A549 treated with Hydrocortisone at 1 μM for 4 hours (cell line): ENCODE measurements at places on chromosomes 6 and 20. TPM values are rescaled to one million over a fixed set of nuclear protein-coding genes. Genes with fewer than 3 reads are reported as not detected.

Gene SIM1
- not detected in 5 replicates for total RNA-seq

Gene PPP1R3D
- total RNA-seq = 1.9 to 3.0 TPM (median 2.3 TPM) in 5 replicates

Gene CLDN20
- not detected in 5 replicates for total RNA-seq

Gene HLA-DMA
- 3.2 to 3.9 TPM (median 3.3 TPM) in 5 replicates for total RNA-seq

Gene VPS16
- total RNA-seq = 27.3 to 34.0 TPM (median 32.0 TPM) in 5 replicates

Gene DNMT3B
- 3.1 to 4.3 TPM (median 4.2 TPM) in 5 replicates for total RNA-seq

Gene CCR6
- total RNA-seq = 0.09 TPM in 1 of 5 replicates, not detected in the others

Gene RIPOR2
- 0.37 to 0.73 TPM (median 0.43 TPM) in 5 replicates for total RNA-seq

Gene TBXT
- 0.21 TPM in 1 of 5 replicates, not detected in the others for total RNA-seq

Gene TMEM74B
- 2.5 to 4.5 TPM (median 3.4 TPM) in 5 replicates for total RNA-seq

Gene HLA-DOB
- total RNA-seq = 0.10 to 0.21 TPM (median 0.15 TPM) in 5 replicates

Gene LINC00237
- total RNA-seq = not detected in 5 replicates

Gene SLCO4A1
- total RNA-seq = 11.4 to 13.4 TPM (median 12.6 TPM) in 5 replicates

Gene PRR18
- 0.06 to 0.30 TPM (median 0.15 TPM) in 5 replicates for total RNA-seq

Gene GSTA3
- not detected in 5 replicates for total RNA-seq

Gene SPO11
- not detected in 5 replicates for total RNA-seq

Gene TNF
- 0.08 to 0.12 TPM in 2 of 5 replicates, not detected in the others for total RNA-seq

Gene GNRH2
- 0.16 to 0.34 TPM (median 0.27 TPM) in 4 of 5 replicates, not detected in the other for total RNA-seq

Gene TMEM217
- 0.41 to 0.82 TPM (median 0.64 TPM) in 5 replicates for total RNA-seq

Gene ANGPT4
- 0.02 to 0.05 TPM (median 0.03 TPM) in 5 replicates for total RNA-seq

Gene MRPS18B
- 70.3 to 111 TPM (median 75.3 TPM) in 5 replicates for total RNA-seq

Gene TBX18
- 19.2 to 23.9 TPM (median 22.1 TPM) in 5 replicates for total RNA-seq

Gene SYCP2L
- 1.3 to 4.0 TPM (median 2.4 TPM) in 5 replicates for total RNA-seq

Gene MYCT1
- 0.02 to 0.07 TPM in 2 of 5 replicates, not detected in the others for total RNA-seq

Gene MYLIP
- 2.4 to 2.8 TPM (median 2.5 TPM) in 5 replicates for total RNA-seq

Gene SYNE1
- total RNA-seq = 17.3 to 23.6 TPM (median 18.7 TPM) in 5 replicates

Gene WFDC10A
- total RNA-seq = not detected in 5 replicates

Gene SLC52A3
- 0.37 to 0.67 TPM (median 0.52 TPM) in 5 replicates for total RNA-seq

Gene MYMX
- not detected in 5 replicates for total RNA-seq
